ENCODE measurements at places on chromosomes 13 and 19.
A peak's percentile ranks its signal among the peaks of the same experiment; 100 is the strongest.

DNA sequence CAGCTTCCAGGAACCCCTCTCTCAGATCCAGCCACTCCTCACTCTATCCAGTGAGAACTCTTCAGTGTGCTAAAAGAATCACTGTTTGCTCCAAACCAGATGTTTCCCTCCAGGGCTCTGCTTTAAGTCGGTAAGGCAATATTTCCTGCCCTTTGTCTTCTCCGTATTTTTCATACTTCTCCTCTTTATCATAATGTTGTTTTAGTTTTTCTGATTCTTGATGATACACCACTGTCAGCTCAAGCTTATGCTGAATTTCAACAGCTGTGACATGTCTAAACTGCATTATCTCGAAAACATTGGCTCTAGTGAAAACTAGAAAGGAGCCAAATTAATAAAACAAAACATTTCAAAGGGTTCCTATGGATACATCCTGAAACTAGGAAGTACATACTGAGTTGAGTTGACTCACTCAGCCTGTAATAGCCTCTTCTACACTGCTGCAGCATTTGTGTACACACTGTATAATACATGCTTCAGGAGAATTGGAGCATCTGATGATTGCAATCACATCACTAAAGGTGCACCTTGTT, 39.8 kb downstream of the GPR180 start:
- no peak for DNase-seq

DNA sequence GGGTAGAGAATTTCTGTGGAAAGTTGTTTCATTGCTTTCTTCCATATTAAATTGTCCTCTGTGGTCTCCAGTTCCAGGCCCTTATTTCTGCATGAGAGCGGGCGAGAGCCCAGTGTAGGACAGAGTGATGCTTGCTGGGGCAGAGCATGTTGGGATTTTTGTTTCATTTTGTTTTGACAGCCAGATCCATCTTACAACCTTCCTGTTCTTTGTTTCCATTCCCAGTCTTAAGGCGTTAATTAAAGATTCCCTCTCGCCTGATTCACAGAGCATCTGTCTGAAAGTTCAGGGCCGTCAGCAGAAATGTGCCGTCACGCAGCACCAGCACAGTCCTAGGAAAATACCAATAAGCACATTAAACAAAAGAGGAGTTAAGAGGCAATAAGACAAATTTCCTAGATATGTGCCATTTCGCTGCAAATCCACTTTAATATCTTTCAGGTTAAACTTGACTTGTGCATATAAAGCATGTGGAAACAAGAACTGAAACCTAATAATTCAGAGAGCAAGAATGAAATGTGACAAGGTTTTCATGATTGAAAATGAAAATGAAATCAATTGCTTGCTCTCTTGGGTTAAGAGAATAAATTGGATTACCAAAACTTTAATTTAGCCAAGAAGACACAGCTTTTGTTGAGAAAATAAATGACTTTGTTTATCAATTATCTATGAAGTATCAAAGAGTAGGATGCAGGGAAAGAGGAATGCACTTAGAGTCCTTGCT, 210.7 kb upstream of the SLC10A2 start:
- DNase-seq: no peak

DNA sequence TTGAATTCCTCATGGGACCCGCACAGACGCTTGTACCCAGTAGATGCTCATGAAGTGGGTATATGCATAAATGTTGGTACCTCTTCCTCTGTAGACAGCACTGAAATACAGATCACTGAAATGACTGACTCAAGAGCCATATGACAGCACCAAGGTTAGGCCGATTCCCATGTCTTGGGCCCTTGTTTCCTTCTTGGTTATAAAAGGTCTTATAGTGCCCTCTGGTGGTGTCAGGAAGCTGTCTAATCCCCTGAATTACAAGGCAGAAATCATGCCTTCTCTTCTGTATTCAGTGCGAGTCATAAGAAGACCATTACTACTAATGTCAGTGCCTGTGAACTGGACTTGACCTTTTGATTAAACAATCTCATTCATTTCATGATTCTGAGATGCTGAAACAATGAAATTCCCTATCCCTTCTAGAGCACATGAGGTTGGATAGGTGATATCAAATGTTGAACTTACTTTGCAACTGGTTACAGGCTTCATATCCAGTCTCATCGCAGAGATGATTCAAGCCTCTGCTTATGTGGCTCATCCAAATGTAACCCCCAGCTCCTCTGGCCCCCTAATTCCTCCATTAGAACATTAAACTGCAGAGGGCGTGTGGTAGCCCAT, 59.7 kb downstream of the SPATA13 start:
- DNase-seq: peak; percentile 61

- DNase-seq: no peak
Measured at GRCh38 chr19:2720777-2721569, at the start of gene DIRAS1. Gene DIRAS1 (minus strand): TSS chr19:2721372. CDS start chr19:2717806, 3,566 bp downstream.

- DNase-seq: no peak
Measured at GRCh38 chr13:90447034-90447733, 900.3 kb upstream of the MIR17HG start.

DNA sequence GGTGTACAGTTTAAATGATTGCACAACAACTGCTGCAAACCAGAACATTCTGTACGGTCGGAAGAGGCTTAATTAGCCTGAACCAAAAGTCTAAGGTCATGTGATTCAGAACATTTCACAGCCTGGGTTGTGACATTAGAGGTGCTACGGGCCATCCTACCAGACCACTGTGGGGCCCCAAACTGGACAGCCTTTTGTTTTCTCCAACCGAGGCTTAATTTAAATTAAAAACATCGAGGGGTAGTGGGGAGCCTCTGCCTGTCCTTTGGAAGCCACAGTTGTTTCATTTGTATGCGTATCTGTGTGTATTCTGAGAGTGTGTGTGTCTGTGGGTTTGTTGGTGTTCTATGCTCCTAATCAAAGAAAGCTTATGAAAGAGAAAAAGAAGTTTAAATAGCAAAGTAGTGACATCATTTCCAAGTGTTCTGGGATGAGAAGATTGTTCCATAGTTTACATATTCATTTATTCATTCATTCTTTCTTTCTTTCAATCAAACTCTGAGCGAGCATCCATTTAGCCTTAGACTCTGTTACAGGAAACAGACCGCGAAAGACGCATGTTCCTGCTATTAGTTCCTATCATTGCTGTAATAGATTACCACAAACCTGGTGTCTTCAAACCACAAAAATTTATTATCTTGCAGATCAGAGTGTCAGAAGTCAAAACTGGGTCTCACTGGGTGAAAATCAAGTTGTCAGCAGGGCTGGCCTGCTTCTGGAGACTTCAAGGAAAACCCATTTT, 444.8 kb downstream of the FOXO1 start:
- DNase-seq: no peak

- no peak for DNase-seq
Measured at GRCh38 chr13:104301171-104301975, 1235.2 kb upstream of the SLC10A2 start.

DNA sequence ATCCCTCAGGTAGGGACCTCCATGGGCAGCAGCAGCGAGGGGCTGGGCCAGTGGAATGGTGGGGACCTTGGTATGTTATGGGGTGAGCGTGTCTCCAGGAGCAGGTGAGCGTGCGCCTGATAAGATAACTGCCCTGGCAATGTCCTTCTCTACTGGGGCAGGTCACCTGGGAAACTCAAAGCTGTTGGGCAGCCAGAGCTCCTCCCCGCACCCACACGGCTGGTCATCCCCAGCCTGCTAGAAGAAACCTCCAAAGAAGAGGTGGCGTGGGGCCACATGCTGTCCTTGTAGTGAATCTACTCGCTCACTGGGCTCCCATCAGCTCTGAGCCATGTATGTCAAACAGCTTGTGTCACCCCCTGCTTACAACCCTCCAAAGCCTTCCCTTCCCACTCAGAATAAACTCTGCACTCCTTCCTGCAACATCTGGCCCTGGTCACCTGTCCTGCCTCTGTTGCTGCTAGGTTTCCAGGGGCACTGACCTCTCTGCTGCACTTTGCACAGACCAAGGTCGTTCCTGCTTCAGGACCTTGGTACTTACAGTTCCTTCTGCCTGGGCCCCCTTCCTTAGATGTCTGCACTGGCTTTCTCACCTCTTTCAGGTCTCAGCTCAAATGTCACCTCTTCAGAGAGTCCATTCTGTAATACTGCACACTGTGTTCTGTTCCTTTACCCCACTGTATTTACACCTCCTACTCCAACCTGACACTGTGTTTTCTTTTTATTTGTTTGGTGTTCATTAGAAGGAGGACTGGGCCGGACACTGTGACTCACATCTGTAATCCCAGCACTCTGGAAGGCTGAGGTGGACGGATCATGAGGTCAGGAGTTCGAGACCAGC, 1.8 kb upstream of the ATP4A start:
- no peak for DNase-seq

DNA sequence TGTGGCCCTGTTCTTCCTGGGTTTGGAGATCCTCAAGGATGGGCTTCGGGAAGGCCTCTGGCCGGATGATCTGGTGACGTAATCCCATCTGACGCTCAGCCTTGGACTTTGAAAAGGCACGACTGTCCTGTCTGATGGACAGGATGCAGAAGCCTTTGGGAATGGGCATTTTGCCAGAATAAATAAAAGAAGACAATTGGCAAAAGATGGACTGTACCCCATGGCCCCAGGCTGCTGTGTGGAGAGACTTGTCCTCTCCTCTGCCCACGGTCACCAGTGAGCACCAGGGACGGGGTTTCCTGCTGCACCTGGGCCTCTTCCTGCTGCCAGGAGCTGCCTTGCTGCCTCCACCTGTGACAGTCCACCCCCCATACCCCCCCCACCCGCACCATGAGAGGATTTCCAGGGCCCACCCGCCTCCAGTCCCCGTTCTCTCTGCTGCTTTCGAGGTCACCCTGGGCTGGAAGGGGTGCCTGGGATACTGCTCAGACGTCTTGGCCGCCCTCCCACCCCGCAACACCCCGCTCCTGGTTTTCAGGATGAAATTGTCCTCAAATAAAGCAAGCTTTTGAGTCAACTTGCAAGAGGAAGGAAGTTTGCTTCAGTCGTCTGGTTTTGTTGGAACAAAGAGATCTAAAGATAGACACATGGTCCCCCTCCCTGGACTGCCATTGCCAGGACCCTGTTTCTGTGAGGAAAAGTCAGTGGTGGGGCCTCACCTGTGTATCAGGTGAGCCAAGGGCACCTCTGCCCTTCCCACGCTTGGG, 40.9 kb downstream of the MCF2L start:
- no peak for DNase-seq

DNA sequence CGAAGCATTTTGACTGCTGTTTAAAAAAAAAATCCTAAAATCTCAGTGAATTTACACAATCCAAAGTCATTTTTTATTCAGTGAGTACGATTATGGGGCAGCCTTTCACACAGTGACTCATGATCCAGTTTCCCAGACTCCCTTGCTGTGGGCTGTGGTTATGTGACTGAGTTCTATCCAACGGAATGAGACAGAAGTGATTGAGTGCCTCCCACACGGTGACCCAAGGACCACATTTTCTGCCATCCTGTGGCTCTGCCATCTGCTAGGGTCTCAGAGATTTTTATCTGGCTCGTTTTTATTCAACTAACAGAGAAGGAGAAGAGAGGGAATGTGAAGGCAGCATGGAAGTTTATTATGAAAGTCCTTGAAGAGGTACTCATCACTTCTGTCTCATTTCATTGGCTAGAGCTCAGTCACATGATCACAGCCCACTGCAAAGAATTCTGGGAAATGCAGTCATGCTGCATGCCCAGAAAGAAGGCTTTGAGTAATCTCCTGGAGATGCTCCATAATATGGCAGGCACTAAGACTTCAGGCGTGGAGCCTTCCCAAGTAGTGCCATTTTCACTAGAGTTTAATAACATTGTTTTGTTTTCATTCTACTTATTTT, 999.4 kb downstream of the UQCRFS1 start:
- DNase-seq: no peak

DNA sequence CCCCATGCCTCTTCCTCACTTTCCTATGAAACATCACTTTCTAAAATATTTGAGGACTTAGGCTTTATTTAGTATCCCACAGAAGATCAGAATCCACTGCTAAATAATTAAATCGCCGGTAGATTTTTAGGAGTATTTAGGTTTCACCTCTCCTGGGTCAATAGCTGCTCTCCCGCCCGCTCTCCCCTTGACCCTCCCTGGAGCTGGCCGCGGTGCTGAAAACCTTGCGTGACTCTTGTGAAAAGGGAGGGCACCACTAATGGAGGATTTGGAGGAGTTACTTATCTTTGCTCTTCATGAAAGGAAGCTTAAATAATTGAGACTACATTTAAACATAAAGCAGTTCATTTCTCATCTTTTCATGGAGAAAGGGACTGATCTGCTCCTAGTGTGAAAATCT, 14.1 kb downstream of the POU4F1 start:
- peak; percentile 51 for DNase-seq

GRCh38 chr19:51644636-51645271, 1.9 kb downstream of the SIGLEC14 start:
- DNase-seq: no peak

GRCh38 chr13:75902166-75903104, 266.3 kb downstream of the LMO7 start:
- no peak for DNase-seq

- DNase-seq: peak; percentile 63
Measured at GRCh38 chr19:28883241-28883693, 329.7 kb downstream of the UQCRFS1 start.

GRCh38 chr13:33711436-33711835, 106.5 kb upstream of the RFC3 start:
- no peak for DNase-seq

GRCh38 chr13:36918246-36919131, 1.5 kb downstream of the SMAD9 start:
- DNase-seq: peak; percentile 7

GRCh38 chr19:44753932-44754749, 5.6 kb downstream of the BCL3 start:
- peak; percentile 53 for DNase-seq

DNA sequence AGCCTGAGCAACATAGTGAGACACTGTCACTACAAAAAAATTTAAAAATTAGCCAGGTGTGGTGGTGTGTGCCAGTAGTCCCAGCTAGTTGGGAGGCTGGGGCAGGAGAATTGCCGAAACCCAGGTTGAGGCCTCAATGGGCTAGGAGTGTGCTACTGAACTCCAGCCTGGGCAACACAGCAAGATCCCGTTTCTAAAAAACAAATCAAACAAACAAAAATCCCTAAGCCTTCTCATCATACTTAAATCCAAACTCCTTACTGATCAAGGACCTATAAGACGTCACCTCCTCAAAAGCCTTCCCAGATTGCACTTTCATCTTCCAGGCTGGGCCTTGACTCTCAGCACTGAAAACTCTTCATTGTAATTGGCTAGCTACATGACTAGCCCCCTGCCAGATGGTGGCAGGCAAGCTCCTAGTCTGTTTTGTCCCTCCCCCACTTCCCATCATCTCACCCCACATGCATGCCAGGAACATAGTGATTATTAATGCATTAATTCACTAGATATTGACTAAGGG, 17.5 kb upstream of the NANOS3 start:
- DNase-seq: no peak
